ENCODE measurements at places on chromosomes 11 and 22. TPM values are rescaled to one million over a fixed set of nuclear protein-coding genes. Genes with fewer than 3 reads are reported as not detected.
A peak's percentile ranks its signal among the peaks of the same experiment; 100 is the strongest.

DNA sequence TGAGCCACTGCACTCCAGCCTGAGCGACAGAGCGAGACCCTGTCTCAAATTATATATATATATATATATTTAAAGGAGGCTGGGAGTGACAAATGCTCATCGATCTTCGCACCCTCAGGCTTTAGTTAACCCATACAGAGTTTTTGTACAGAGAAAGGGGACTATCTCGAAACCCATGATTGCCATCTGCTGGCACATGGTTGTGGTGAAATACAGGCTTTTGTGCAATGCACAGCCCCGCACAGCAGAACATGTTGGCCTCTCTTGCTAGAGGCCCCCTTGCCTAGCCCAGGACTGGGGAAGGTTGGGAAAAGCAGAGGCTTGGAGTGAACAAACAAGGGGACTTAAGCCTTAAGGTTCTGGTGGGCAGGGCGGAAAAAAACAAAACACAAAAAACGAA is 3.6 kb downstream of the MYBPC3 start:
- H3K4me3 ChIP-seq = no peak overlapping the region
- H3K27me3 ChIP-seq = no peaks in the 10 kb centered on the region
- peaks cover 6% of the 10 kb centered on the region for H3K4me1 ChIP-seq

GRCh38 chr11:30586251-30587144 is at the start of gene MPPED2:
Gene MPPED2 (minus strand): TSS chr11:30586353. CDS start chr11:30580373, 5,980 bp downstream.
- H3K4me3 ChIP-seq = peak within 1 kb of the TSS; percentile 82
- H3K4me1 ChIP-seq = no peaks in the 10 kb centered on the region
- H3K27ac ChIP-seq = no peak within 1 kb of the TSS

DNA sequence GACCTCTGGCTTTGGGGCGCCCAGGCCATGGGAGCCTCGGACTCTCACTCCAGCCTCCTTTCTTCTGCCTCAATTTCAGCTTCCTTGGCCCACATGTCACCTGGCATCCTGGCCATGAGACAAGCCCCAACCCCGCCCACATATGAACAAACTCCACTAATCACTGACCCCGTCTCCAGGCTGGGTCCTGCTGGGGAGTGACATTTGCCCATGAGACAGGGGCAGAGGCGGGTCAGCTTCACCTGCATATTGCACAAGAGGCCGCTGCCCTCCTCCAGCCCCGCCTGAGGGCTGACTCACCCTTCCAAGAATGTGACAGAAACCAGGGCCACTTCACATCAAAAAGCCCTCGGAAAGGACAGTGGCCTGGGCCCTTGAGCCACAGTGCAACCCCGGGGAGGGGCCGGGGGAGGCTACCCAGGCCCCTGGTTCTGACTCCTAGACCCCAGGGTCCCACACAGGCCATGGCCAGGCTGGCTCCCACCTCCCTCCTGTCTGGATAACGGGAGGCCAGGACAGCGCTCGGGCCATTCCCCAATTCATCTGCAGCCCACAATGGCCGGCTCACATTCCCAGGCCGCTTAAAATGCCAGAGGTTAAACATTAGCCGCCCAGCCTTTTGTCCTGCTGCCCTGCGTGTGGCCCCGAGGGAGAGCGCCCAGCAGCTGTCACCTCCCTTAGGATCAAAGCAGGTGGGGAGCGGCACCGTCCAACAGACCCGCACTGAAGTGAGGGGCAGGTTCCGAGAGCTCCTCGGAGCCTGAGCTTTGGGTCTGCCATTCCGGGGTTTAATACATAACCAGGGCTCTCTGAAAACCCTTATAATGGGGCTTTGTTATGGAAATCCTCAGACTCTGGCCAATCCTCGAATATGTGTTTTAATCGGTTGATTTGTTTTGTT is 42.3 kb downstream of the TRMU start:
- no peaks in the 10 kb centered on the region for H3K27me3 ChIP-seq
- peaks cover 12% of the 10 kb centered on the region for H3K4me1 ChIP-seq
- H3K36me3 ChIP-seq = peaks cover 22% of the 10 kb centered on the region
- H3K27ac ChIP-seq = peak overlapping the region; percentile 81
- DNase-seq = peak; percentile 95

Gene ANO5
- 6.2 TPM for total RNA-seq

All from endodermal cell (in vitro differentiated cells).